ENCODE measurements at places on chromosomes 13 and 19. TPM values are rescaled to one million over a fixed set of nuclear protein-coding genes. Genes with fewer than 3 reads are reported as not detected.

The ZNF583 gene
- 1.4 TPM for total RNA-seq

- DNase-seq, result no peak
- H3K27me3 ChIP-seq, result no peaks in the 10 kb centered on the region
- H3K4me3 ChIP-seq, result no peak overlapping the region
- no peak overlapping the region for H3K27ac ChIP-seq
Measured at GRCh38 chr13:57569986-57570385, 61.6 kb upstream of the PCDH17 start.

DNA sequence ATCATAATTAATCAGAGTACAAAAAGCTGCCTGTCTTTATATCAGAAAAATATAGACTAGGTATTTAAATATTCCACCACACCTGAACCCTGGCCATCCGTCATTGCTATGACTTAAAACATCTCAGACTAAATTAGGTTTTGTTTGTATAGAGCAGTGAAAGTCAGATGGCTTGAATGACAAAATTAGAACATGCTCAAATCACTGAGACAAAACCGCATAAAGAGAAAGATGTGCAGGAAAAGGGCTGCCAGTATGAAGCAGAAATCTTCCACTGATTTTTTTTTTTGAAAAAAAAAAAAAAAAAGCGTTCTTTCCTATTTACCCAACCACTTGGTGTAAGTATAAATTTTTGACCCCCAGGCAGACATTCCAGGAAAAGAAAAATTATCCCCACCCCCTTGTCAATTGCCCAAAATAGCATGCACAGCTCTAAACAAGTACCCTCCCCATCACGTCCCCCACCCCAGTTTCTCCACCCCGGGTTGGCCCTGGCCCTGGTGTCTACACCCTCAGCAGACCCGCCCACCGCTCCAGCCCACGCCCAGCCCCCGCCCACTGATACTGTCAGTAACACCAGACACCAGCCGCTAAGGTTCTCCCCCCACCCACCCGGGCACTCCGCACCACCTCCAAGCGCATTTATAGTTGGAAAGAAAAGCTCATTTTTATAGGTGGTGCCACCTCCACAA lies 118.6 kb downstream of the URI1 start:
- no peak overlapping the region for H3K27ac ChIP-seq
- DNase-seq, result no peak
- no peak overlapping the region for H3K4me3 ChIP-seq
- no peaks in the 10 kb centered on the region for H3K27me3 ChIP-seq

GRCh38 chr13:19182536-19182935 lies 912 bp upstream of the TUBA3C start:
- no peaks in the 10 kb centered on the region for H3K27me3 ChIP-seq
- no peak for DNase-seq
- H3K4me3 ChIP-seq, result no peak overlapping the region
- H3K27ac ChIP-seq, result no peak overlapping the region

The CPAMD8 gene
- 0.18 TPM for total RNA-seq

DNA sequence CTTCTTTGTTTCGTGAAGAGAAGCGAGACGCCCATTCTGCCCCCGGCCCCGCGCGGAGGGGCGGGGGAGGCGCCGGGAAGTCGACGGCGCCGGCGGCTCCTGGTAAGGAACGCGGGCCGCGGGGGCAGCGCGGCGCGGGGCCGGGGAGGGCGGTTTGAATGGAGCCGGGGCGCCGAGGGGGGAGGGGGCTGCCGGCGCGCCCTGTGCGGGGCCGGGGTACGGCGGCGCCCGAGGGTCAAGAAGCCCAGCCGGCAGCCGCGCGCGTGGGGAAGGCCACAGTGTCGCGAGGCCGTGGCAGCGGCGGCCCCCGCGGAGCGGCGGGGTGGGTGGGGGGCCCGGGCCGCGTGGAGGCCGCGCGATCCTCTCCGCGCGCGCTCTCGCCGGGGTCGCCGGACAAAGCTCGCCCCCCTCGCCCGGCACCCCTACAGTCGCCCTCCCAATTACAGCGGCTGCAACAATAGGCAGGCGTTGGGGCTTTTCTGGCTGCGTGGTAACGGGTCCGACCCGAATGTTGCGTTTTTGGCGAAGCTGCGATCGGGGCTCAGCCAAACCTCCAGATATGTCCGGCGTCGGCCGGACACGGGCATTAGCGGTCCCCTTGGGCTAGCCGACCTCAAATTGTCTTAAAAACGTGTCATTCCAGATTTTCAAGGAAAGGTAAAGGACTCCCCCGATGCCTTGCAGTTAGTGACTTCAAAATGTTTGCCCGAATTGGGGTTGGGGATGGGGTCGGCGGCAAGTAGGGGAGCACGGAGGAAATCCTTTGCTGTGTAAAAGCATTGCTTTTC lies 437 bp downstream of the SMARCA4 start:
- H3K36me3 ChIP-seq, result peaks cover 12% of the 10 kb centered on the region
- H3K4me3 ChIP-seq, result peak overlapping the region; percentile 89
- H3K27me3 ChIP-seq, result no peaks in the 10 kb centered on the region
- peak; percentile 10 for DNase-seq
- peak overlapping the region; percentile 72 for H3K27ac ChIP-seq

DNA sequence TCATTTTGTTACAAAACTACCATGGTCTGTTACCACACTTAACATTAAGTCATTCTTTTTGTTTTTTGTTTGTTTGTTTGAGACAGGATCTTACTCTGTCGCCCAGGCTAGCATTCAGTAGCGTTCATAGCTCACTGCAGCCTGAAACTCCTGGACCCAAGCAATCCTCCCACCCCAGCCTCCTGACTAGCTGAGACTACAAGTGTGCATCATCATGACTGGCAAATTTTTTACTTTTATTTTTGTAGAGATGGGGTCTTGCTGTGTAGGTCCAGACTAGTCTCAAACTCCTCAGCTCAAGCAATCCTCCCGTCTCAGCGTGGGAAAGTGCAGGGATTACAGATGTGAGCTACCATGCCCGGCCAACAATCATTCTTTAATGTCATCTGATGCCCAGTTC lies 3.3 kb downstream of the ALDH16A1 start:
- DNase-seq, result no peak
- H3K27me3 ChIP-seq, result no peaks in the 10 kb centered on the region
- H3K27ac ChIP-seq, result no peak overlapping the region
- peaks cover 7% of the 10 kb centered on the region for H3K36me3 ChIP-seq

The NCAN gene
- 0.20 TPM for total RNA-seq

DNA sequence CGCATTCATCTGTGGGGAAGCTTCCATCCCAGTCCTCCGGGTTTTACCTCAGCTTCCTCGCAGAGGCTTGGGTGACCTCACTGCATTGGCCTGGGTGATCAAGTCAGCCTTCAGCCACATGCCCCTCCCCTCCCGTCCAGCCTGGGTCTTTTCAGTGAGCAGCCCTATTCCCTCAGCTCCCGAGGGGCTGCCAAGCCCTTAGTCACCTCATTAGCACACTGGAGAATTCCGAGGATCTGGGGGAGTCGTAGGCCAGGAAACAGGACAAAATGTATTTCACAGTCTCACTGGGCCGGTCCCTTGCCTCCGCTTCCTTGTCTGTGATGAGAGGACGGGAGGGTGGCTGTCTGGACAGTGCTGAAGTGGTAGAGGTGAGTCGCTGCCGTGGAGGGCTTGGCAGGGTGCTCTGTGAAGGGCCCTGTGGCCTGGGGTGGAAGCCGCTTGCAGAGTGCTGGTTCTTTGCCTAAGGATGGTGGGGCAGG lies 19.9 kb downstream of the KDM4B start:
- DNase-seq, result no peak
- H3K4me1 ChIP-seq, result peaks cover 6% of the 10 kb centered on the region

GRCh38 chr13:109483284-109483683 lies 303.1 kb downstream of the IRS2 start:
- no peaks in the 10 kb centered on the region for H3K4me1 ChIP-seq
- no peak overlapping the region for H3K27ac ChIP-seq
- no peaks in the 10 kb centered on the region for H3K36me3 ChIP-seq
- H3K27me3 ChIP-seq, result peaks cover 3% of the 10 kb centered on the region
- DNase-seq, result no peak

DNA sequence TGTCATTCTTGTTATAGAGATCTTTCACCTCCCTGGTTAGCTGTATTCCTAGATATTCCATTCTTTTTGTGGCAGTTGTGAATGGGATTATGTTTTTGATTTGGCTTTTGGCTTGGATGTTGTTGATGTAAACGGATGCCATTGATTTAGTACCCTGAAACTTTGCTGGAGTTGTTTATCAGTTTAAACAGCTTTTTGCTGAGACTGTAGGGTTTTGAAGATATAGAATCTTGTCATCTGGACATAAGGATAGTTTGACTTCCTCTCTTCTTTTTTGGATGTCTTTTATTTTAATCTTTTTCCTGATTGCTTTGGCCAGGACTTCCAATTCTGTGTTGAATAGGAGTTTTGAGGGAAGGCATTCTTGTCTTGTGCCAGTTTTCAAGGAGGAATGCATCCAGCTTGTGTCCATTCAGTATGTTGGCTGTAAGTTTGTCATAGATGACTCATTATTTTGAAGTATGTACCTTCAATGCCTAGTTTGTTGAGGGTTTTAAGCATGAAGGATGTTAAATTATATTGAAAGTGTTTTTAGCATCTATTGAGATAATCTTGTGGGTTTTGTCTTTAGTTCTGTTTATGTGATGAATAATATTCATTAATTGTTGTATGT lies 16.8 kb downstream of the ZNF431 start:
- no peaks in the 10 kb centered on the region for H3K27me3 ChIP-seq
- DNase-seq, result no peak
- H3K4me1 ChIP-seq, result no peaks in the 10 kb centered on the region
- H3K4me3 ChIP-seq, result no peak overlapping the region
- peaks cover 51% of the 10 kb centered on the region for H3K36me3 ChIP-seq
- no peak overlapping the region for H3K27ac ChIP-seq

GRCh38 chr19:55711719-55712118 lies 26.5 kb downstream of the NLRP9 start:
- no peak for DNase-seq
- H3K27me3 ChIP-seq, result no peaks in the 10 kb centered on the region
- H3K36me3 ChIP-seq, result no peaks in the 10 kb centered on the region
- no peaks in the 10 kb centered on the region for H3K4me1 ChIP-seq
- H3K27ac ChIP-seq, result no peak overlapping the region

DNA sequence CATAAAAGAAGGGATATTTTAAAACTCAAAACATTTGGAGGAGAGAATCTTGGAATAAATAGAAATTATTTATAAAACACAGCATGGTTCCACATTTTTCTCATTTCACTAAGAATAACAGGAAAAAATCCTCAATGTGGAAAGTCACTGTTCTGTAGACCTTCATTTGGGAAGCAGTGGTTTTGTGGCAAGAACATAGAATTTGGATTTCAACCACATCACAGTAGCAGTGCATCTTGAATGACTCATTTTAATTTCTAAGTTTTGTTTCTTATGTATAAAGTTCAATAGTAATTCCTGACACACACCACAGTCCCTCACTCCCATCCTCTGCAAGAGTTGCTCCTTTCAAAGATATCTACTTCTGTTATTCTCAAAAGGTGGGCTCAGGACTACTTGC lies 264.0 kb downstream of the ENOX1 start:
- no peaks in the 10 kb centered on the region for H3K4me1 ChIP-seq
- H3K27me3 ChIP-seq, result peaks cover 6% of the 10 kb centered on the region
- DNase-seq, result no peak

The CRX gene
- total RNA-seq, result not detected

GRCh38 chr19:48415395-48415794 lies 21.9 kb downstream of the GRIN2D start:
- DNase-seq, result peak; percentile 60
- H3K36me3 ChIP-seq, result no peaks in the 10 kb centered on the region
- H3K27me3 ChIP-seq, result peaks cover 26% of the 10 kb centered on the region
- H3K4me3 ChIP-seq, result peak overlapping the region; percentile 37
- no peak overlapping the region for H3K27ac ChIP-seq
- H3K4me1 ChIP-seq, result peaks cover 26% of the 10 kb centered on the region

DNA sequence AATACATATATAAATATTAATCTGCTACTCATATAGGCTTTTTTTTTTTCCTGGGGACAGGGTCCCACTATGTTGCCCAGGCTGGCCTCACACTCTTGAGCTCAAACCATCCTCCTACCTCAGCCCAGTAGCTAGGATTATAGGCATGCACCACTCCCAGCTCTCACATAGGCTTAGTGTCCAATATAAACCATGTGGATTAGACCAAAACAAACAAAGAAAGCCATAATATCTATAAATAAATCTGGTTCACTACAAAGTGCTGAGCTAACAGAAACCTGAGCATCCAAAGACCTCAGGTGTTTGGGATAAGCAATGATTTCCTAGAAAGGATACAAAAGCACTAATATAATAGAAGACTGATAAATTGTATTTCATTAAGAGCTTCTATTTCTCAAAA lies 26.0 kb downstream of the TBC1D4 start:
- peaks cover 7% of the 10 kb centered on the region for H3K27me3 ChIP-seq
- H3K4me3 ChIP-seq, result no peak overlapping the region
- no peaks in the 10 kb centered on the region for H3K4me1 ChIP-seq
- no peaks in the 10 kb centered on the region for H3K36me3 ChIP-seq

GRCh38 chr13:60857698-60858097 lies 460.7 kb downstream of the TDRD3 start:
- no peak for DNase-seq
- H3K4me3 ChIP-seq, result no peak overlapping the region
- H3K36me3 ChIP-seq, result no peaks in the 10 kb centered on the region
- no peaks in the 10 kb centered on the region for H3K4me1 ChIP-seq
- no peaks in the 10 kb centered on the region for H3K27me3 ChIP-seq
- no peak overlapping the region for H3K27ac ChIP-seq

The FUT3 gene
- not detected for total RNA-seq

- no peak for DNase-seq
- peaks cover 2% of the 10 kb centered on the region for H3K36me3 ChIP-seq
- H3K27me3 ChIP-seq, result peaks cover 4% of the 10 kb centered on the region
- H3K4me1 ChIP-seq, result peaks cover 4% of the 10 kb centered on the region
- H3K27ac ChIP-seq, result no peak overlapping the region
- peak overlapping the region; percentile 86 for H3K4me3 ChIP-seq
Measured at GRCh38 chr19:17871032-17871877, 490 bp upstream of the SLC5A5 start.

GRCh38 chr13:111940892-111941291 lies 126.1 kb upstream of the SOX1 start:
- no peaks in the 10 kb centered on the region for H3K36me3 ChIP-seq
- no peak overlapping the region for H3K27ac ChIP-seq
- no peaks in the 10 kb centered on the region for H3K27me3 ChIP-seq
- H3K4me1 ChIP-seq, result no peaks in the 10 kb centered on the region
- DNase-seq, result no peak
